Activated naive CD4-positive, alpha-beta T cell treated with anti-CD3 and anti-CD28 coated beads for 36 hours (primary cell): ENCODE measurements at places on chromosomes 13 and 19. TPM values are rescaled to one million over a fixed set of nuclear protein-coding genes. Genes with fewer than 3 reads are reported as not detected.

The KIR3DL3 gene
- total RNA-seq, result not detected

The FAM124A gene
- not detected for total RNA-seq

DNA sequence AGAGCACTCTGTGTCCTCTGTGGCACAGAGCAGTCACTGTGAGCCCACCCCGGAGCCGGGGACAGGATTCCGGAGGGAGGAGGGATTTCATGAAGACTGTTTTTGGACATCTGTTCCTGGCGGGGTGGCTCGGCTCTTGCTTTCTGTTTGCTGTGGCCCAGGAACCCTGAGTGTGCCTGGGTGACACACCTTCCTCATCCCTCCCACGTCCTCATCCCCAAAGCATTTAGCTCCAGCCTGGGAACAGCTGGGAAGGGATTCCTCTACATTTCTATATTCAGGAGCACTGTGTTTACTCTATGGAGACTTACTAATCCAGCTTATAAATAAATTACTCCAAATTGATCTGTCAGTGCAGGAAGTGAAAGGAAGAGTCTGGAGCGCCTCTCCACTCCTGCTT lies 97.8 kb upstream of the UBL3 start:
- DNase-seq, result no peak

GRCh38 chr13:107901996-107902562 lies 313.3 kb downstream of the LIG4 start:
- DNase-seq, result no peak

DNA sequence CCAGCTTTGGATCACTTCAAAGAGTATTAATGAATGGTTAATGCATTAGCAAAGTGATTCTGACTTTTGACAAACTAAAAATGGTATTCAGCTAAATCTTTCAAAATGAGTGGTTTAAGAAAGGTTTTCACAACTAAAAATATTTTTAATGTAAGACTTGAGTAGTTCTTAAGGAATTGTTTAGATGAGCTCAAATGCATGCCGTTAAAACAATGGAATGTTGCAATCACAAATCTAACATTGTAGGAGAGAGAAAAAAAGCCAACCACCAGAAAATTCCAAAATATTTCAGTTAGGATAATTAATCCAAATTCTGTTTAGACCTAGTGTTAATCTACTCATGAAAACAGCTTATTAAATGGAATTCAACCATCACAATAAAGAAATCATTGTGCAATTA lies 1044.8 kb upstream of the SLC10A2 start:
- no peak for DNase-seq

- no peak for DNase-seq
Measured at GRCh38 chr13:47897411-47898050, 103.5 kb downstream of the SUCLA2 start.

DNA sequence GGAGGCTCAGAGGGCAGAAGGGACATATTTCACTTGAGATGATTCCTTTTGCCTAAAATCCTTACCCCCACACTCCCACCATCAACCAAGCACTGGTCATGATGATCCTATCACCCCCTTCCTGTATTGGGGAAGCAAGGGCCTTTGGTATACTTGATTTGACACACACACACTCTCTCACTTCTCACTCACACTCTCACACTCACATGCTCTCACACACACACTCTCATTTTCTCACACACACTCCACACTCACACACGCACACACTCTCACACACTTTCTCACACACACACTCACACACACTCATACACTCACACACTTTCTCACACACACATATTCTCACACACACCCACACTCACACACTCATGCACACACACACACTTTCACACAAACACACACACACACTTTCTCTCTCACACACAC lies 8.6 kb downstream of the RGCC start:
- no peak for DNase-seq

- no peak for DNase-seq
Measured at GRCh38 chr19:13382633-13382938, 123.7 kb downstream of the CACNA1A start.
